ENCODE measurements at places on chromosomes 12 and 14.

DNA sequence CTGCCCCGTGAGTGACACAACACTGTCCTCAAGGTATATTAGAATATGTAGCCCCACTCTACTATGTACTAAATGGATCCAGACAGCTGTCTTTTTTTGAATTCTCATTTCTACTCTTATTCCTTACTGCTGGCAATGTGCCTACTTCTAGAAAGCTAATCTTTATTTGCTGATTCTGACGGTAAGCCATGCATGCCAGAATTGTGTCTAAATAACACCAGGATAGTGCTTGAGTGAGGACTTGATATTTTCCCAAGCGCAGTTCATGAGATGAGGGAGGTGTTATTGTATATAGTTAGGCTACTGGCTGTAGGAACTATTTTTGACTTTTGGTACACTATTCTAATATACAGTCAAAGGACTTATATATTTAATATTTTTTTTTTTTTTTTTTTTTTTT, 316.2 kb upstream of the NAV3 start:
- DNase-seq, result no peak

DNA sequence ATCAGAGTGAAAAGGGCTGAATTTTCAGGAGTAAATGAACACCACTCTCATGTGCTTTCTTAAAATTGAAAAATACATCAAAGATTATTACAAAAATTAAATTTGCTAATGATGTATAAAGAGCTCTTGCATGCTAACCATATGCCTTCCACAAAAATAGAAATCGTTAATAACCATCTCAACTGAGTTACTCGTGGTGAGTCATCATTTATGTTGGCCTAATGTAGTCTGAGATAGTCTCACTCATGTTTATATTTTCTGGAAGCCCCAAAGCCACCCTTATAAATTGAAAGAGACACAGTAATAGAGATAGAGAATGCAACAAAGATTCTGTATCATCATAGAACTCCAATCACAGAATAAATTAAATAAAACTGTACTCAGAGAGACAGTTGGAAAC, 131.2 kb downstream of the KCNH5 start:
- DNase-seq, result no peak

GRCh38 chr14:22391908-22392565, 197.0 kb downstream of the DAD1 start:
- no peak for DNase-seq

GRCh38 chr14:47763188-47763854, 87.9 kb upstream of the MDGA2 start:
- DNase-seq, result no peak

DNA sequence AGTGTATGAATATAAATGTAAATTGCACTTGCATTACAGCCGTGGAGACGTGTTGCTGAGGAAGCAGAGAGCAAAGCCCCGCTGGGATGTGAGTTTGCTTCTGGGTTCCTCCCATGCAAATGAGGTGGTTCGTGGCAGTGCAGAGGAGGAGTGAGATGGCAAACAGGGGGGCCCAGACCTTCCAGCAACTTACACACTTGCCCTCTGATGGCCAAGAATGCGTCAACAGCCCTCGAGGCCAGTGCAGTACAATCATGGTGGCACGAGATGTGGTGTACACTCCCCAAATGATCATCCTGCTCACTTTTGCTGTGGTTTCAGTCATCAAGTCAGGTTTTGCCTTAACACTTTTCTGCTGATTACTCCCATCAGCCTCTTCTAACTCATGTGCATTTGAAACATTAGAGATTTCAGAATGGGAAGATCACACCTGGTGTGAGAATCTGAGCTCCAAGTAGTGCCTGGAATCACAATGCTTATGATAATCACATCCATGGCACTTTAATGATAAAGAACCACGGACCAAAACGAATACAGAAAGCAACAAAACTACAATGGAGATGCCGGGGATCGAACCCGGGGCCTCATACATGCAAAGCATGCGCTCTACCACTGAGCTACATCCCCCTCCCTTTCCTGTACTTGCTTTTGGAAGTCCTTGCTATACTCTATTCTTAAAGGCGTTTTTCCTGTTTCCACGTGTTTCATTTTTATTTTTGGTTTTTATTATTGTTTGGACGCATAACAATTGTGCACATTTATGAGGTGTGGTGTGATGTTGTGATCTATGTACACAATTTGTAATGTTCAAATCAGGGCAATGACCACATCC, 7.0 kb upstream of the UBC start:
- no peak for DNase-seq

DNA sequence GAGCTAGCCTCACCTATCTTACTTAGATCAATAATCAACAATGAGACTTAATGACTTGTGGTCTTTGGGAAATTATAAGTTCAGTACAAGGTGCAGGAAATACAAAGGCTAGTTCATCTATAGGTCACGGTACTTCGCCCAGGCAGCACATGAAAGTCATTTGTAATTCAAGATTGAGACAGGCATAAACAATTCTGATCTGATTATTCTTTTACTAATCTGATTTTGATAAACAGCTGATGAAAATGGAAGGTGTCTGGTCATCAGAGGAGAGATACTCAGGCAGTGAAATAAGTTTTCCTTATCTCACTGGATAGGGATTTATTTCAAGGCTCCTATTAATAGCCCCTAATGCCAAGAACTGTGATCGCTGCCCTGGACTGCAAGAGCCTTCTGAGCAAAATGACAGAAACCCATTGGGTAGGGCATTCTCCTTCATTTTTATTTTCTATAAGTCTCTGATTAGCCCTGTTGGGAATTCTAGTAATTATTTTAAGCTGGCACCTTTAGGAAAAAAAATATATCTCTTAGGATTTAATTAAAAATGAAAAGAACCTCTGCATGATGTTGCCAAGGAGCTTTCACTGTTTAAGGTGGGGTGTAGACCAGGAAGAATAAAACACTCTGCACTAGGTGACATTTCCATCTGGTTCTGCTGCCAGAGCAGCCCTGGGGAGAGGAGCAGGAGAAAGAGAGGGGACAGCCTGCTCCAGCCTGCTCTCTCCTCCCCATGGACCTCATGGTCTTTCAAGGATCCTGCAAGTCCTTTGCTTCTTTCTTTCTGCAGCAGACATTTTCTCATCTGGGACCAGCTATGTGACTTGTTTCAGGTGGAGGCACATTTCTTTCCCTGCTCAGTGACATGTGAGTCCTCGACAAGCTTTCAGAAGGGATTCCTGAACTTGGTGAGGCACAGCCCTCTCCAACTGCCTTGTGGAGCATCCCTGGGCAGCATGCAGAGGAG, 44.8 kb downstream of the SSPN start:
- no peak for DNase-seq

DNA sequence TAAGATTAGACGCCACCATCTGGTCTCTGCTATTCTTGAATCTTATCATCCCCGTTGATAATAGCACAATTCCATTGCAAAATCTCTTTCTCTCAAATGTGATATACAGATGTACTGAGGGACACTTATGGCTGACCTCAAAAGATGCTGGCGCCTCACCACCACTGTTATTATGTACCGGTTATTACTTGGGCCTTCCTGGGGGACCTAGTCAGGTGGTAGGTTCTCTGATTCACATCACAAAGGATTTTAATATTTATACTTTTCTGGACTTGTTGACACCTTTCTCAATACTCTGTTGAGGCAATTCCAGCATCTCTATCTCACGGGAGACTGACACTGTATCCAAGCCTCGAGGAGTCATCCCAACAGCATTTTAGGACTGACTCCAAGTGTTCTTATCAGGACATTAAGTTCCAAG, 21.3 kb upstream of the FAM234B start:
- no peak for DNase-seq

DNA sequence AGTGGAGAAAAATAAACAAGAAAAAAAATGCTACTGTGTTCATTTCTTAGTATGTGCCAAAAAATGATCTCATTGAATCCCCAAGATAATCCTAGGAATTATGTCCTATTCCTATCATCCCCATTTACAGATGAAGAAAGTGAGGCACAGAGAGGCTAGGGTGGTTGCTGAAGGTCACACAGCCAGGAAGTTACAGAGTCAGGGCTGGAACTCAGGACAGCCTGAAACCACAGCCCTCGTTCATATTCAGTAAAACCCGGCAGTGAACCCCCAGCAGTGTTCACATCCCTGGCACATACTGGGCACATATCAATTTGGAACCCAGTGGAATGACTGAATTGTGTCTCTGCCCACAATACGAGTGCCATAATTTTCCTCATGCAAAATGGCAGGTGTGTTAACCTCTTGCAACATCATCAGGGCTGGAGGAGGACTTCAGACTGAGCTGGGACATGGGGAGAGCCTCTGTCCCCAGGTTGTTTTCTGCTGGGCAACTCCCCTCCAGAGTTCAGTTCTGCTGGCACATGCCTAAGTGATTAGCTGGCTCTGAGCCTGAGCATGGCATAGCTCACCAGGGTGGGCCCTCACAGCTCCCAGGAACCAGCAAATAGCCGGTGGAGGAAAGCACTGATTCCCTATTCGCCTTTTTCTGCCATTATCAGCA, 2.0 kb upstream of the PPP1CC start:
- DNase-seq, result no peak

- no peak for DNase-seq
Measured at GRCh38 chr12:107026806-107027635, 40.1 kb upstream of the MTERF2 start.

Data from activated naive CD8-positive, alpha-beta T cell treated with anti-CD3 and anti-CD28 coated beads, Interleukin-2, amount 50 U/mL, for 16 hours (primary cell).